ENCODE measurements at places on chromosomes 16 and 17.

GRCh38 chr17:21381076-21381706, 5.0 kb downstream of the KCNJ12 start:
- no peak for DNase-seq

GRCh38 chr16:88503374-88503770, 50.3 kb downstream of the ZFPM1 start:
- DNase-seq, result no peak

- DNase-seq, result no peak
Observed at GRCh38 chr16:71711789-71712188, 12.7 kb downstream of the PHLPP2 start.

DNA sequence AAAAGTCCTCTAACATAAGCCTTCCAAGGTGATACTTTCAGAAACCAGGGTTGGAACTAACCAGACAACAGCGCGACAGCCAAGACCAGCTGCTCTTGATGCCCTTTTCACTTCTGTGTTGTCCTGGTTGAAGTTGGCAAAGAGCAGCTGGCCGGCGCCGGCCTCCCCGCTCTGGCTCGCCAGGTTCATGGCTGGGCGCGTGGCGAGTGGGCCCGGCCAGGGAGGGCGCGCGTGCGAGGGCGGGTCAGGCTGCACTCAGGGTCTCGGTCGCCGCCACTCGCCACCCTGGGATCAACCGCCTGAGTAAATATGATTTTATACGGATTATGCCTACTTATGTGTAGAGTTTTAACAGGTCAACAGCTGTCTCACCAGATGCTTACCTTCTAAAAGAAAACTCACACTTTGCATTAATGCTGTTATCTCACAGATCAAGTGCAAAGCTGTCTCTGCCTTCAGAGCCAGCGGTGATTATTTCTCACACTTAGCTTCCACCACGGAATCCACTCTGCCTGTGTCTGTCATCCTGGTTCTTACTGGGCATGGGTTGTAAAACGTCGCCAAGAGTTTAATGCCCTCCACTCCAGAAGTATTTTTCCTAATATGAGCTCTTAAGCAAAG, 13.5 kb downstream of the KCTD2 start:
- DNase-seq, result no peak

DNA sequence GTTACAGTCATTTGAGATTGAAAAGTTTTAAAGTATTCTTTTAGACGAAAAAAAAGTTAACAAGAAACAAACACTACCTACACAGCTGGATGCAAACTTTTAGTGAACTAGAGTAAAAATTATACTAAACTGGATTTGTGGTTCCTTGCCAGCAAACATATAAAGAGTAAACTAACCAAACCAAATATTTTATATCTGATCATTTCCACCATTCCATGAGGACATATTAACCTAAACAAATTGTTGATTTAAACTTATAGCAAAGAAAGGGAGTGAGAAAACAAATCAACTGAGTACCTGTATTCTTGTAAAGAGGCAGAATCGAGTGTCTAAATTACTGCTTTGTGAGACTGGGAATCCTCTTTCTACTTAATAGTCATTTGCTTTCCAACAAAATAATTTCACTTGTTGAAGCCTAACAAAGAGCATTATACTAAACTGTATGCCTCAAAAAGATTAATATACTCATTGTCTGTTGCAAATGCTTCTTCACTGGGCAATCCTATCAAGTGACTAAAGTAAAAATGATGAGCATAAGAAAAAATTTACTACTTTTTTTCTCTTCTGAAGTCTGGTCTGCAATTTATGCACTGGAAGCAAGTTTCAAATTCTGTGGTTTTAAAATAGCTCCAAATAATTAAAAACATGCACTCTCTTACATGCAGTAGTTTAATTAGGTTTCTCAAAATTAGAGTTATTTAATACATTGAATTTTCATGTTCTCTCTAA, 37.5 kb downstream of the AKAP10 start:
- no peak for DNase-seq

DNA sequence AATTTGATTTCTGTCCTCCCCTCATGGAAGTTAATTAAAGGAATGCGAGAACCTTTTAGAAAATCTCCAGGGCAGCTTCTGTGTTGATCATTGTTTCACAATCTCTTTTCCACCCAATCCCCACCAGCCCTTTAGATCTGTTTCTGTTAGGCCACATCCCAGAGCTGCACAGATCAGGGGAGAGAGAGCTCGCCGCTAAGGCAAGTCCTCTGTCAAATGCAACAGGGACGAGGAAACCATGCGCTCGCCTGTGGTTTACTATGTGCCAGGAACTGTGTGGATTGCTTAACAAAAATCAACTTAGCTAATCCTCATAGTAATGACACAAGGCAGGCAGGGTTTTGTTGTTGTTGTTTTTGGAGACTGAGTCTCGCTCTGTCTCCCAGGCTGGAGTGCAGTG, 115.4 kb downstream of the SALL1 start:
- DNase-seq, result no peak

DNA sequence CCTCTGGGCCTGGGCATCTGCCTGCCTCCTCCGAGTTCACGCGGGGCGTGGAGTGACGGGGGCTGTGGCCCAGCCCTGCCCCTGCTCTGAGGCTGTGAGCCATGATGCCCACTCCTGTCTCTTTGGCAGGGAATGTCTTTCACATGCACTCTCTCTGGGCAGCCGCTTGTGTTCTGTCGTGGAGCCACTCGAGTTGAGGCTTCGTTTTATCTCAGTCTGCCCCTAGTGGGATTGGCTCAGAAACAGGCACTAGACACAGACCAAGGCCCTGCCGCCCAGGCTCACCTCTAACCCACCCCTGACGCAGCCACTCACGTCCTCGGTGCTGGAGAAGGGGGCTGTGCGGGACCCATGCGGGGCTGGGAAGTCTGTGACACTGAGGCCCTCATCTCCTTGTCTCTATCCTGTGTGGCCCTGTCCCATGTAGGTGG, 67.5 kb upstream of the KCTD5 start:
- DNase-seq, result no peak

DNA sequence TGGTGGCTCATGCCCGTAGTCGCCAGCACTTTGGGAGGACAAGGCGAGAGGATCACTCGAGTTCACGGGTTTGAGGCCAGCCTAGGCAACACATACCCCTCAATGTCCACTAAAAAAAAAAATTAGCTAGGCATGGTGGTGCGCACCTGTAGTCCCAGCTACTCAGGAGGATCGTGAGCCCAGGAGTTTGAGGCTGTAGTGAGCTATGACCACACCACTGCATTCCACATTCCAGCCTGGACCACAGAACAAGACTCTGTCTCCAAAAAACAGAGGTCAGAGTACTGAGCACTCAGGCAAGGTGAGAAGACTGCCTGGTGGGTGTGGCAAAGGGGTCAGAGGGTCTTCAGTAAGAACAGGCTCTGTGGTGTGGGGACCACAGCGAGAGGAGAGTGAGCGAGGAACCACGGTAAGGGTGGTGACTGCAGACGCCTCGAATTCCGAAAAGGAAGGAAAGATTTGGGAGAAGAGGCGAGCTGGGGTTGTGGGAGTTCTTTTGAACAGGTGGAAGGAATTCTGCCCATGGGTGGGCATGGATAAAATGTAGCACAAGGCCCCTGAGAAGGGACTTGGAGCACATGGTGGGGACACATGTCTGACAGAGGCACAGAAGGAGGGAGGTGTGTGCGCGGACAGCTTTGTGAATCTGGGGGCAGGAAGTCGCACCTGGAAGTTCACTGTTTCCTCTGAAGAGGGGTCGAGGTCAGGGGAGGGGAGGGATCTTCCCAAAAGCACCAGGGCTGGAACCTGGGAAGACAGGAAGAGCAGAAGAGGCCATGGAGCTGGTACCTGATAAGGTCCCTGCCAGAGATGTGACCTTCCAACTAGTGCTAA, 134.6 kb downstream of the PARN start:
- DNase-seq, result no peak

GRCh38 chr17:63500543-63501390, 22.4 kb upstream of the KCNH6 start:
- DNase-seq, result no peak

- DNase-seq, result no peak
Observed at GRCh38 chr17:79622776-79623175, 11.9 kb upstream of the RBFOX3 start.

GRCh38 chr16:67647111-67647651, 2.2 kb downstream of the CARMIL2 start:
- no peak for DNase-seq

- DNase-seq, result no peak
Observed at GRCh38 chr16:66923247-66923731, 2.0 kb downstream of the RRAD start.

GRCh38 chr17:6610011-6610410, 30.5 kb downstream of the KIAA0753 start:
- no peak for DNase-seq

DNA sequence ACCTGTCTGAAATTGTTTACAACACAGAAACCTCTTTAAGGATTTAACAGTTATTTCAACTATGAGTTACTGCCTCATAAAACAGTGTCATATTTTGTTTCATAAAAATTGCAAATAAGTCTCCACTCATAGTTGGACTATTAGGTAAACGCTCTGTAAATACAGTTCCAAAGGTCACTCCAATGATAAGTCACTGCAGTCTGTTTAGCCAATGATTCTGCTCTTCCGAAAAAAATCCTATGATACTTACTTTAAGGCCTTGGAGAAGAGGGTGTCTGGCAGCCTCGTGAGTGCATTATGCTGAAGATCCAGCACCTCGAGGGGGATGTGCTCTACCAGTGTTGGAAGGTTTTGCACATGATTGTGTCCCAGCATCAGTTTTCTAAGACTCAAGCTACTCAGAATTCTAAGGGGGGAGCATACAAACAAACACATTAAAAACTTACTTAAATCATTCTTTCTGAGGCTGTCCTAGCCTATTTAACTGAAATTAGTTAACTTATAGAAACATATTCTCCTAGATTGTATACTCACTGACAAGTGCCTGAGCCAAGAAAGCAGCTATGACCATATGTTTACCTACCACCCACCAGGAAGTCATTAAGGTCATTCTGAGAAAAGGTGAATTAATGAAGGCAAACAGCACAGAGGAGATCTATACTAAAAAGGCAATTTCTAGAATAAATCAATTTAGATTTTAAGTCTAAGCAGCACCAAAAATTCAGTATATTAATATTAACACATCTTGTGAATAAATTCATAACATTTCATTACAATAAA, 41.1 kb downstream of the MARVELD3 start:
- no peak for DNase-seq

GRCh38 chr16:154217-155030, 2.0 kb downstream of the HBZ start:
- DNase-seq, result no peak

DNA sequence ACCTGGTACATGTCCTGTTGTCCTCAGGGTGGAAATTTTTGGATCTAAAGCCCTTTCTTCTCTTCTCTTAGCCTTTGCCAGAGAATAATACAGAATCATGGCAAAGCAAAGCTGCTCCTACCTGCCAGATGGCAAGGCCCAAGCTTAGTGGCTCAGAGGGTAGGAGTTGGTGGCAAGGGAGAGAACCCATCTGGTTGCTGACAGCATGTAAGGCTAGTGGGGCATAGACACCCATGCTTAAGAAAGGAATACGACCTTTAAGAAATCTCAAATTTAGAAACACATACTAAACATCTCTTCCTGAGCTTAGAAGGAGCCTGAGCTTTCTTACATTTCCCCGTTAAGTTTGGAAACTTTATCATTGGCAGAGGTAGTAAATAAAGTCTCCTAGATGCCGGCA, 395.0 kb upstream of the SOX9 start:
- no peak for DNase-seq

DNA sequence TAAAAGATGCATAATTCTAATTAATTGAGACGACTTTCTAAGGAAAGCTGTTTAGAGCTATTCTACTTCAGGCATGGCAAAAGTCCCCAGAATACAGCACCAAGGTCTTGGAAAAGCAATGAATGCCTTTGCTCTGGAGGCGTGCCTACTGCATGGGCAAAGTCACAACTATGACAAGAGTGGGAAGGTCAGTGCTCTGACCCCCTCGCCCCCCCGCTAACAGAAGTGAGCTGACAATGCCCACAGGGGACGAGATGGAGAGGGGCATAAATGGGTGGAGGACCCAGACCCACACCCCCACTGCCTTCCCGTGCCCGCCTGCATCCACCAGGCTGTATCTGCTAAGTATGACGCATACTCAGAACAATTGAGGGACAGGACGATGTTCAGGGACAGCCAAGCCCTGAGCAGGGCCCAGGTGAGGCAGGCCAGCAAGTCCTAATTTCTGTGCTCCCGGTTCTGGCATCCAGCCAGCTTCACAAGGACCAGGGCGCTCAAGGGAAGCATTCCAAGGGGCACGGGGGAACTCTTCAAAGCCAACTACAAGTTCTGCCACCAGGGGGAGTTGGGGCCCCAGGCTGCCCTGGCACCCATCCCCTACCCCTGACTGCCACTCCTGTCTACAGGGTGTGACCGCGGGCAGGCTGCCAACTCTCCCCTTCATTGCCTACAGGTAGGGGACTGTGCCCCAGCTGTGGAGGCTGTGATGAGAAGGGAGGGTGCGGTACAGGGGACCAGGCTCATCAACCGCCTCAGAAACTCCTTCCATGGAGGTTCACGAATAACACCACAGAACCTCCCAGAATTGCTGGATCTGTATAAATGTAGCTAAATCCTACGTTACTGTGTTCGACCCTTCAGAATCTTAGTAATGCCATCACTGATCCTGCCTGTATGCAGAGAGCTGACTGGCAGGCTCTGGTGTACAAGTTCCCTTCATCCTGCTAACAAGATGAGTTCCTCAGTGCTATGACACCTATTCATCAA, 20.8 kb downstream of the NPRL3 start:
- DNase-seq, result peak; percentile 70

- DNase-seq, result no peak
Observed at GRCh38 chr16:49855822-49856671, at the start of gene ZNF423. Gene ZNF423 (minus strand): TSS chr16:49856112. CDS start chr16:49855774, 338 bp downstream.

DNA sequence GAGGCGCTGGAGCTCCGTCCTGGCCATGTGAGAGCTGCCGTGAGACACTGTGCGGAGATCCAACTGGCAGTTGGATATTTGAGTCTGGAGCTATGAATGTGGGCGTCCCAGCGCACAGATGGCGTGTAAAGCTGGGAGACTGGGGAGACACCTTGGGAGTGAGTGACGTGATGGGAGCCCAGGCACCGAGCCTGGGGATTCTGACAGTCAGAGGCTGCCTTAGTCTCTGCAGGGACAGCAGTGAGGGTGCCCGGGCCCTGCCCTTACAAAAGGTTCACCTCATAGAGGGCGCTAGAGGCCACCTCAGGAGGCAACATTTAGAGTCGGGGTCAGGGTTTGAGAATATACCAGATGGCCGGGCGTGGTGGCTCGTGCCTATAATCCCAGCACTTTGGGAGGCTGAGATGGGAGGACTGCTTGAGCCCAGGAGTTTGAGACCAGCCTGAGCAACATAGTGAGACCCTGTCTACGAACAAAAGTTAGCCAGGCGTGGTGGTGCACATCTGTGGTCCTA, 194.1 kb upstream of the GSE1 start:
- peak; percentile 7 for DNase-seq

DNA sequence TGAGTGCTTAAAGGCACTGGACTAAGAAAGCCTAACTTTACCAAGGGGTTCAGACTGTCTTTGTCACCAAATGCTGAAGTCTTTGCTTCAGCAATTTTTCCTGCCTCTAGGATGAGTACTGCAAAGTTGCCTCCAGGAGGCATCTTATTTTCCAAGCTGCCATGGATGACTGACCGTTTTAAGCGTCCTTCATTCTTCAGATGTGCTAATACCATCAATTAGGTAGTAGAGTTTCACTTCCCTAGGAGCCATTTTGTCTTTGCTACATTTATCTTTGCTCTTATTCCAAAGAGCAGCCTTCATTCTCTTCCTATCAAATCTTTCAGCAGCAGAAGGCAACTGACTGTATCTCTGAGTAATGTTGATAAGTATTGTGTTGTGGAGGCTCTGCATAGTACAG, 440.1 kb downstream of the CDH13 start:
- DNase-seq, result no peak

Measured in activated CD8-positive, alpha-beta memory T cell treated with anti-CD3 and anti-CD28 coated beads, Interleukin-2, amount 50 U/mL, for 4 hours (primary cell).